OCI-M1 (cell line): ENCODE measurements at places on chromosomes 2 and 18.

- DNase-seq = no peak
Measured at GRCh38 chr2:228700638-228701037, 519.2 kb upstream of the SPHKAP start.

GRCh38 chr2:73177645-73178255 is 24.6 kb upstream of the NOTO start:
- DNase-seq = no peak

- no peak for DNase-seq
Measured at GRCh38 chr2:105783151-105783738, 38.5 kb downstream of the NCK2 start.

GRCh38 chr18:51666763-51667191 is 469.3 kb upstream of the MEX3C start:
- no peak for DNase-seq

DNA sequence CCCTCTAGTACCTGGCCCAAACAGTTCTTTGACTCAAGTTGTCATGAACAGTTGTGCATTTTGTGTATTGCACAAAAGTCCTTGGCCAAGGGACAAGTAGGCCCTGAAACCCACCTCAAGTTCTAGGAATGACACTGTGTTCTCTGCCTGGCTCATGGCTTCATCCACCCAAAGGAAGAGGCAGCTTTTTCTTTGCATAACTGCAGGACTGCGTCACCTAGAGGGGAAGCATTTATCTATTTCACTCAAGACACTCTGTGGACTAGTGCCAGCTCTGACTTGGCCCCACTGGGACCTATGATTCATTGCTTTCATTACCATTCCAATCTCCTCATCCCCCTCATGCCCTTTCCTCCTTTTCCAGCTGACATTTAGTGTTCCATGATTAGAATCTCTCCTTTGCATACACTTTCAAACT is 119.3 kb upstream of the SIX2 start:
- no peak for DNase-seq

DNA sequence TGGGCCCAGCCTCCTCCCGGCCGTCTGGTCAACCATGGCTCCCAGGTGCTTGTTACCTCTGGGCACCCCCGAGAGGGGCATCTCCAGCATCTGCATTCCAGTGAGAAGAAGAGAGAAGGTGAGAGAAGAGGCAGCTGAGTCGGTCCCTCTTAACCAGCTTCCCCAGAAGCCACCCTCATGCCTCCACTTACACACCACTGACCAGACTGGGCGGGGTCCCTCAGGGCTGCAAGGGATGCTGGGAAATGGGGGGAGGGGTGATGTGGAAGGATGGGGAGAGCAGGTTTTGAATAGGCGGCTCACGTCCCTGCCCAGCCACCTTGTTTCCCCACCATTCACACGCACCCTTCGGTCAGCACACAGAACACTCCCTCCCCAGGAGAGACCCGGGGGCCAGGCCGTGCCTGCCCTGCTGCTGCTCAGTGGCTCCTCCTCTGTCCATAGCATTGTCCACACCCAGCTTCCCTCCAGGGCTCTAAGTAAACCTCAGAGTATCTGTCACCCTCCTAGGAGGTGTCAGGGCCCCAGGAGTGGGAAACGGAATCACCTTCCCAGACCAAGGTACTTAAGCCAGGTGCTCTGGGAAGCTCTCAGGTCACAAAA is 34.7 kb downstream of the GBX2 start:
- DNase-seq = no peak

- DNase-seq = peak; percentile 92
Measured at GRCh38 chr2:27370816-27371620, 602 bp downstream of the SNX17 start.

- no peak for DNase-seq
Measured at GRCh38 chr2:40043191-40043590, 264.1 kb upstream of the THUMPD2 start.
